ENCODE measurements at places on chromosomes 13 and 19.

DNA sequence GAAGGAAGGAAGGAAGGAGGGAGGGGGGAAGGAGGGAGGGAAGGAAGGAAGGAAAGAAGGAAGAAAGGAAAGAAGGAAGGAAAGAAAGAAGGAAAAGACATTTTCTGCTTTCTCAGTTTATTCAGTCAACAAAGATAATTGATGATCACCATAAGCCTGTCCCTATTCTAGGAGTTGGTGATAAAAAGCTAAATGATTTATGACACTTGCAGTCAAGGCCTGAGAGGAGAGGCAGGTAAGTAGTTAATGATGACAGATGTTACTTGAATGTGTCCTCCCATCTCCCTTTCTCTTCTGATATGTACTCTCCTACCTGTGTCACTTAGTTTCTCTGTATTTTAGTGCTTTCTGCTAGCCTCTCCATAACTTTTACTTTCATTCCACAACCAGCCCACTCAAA, 141.3 kb downstream of the SLITRK6 start:
- DNase-seq, result no peak

DNA sequence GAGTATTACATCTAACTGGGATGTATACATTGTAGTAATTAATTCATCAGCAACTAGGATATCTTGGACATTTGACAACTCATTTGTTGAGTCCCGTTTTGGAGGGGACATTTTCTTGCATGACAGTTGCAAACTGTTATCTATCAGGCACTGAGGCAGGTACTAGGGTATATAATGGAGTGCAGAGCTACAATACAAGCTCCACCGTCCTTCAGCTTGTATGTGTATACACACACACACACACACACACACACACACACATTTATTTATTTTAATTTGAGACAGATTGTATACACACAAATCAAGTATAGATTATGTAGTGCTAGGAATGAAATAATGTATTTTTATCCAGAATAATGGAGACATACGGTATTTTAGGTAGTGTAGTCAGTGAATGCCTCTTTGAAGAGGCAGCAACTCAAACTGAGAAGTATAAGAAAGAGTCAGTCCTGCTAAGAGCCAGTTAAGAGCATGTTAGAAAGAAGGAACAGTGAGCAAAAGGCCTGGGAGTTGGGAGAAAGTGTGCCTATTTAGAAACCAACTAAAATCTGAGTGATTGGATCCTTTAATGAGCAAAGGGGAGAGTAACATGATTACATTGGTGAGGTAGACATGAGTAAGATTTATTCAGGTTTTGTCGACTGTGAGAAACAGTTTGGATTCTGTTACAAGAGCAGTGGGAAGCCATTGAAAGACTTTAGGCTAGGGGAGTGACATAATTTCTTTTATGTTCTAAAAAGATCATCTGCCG, 74.5 kb downstream of the NBEA start:
- no peak for DNase-seq

- DNase-seq, result no peak
Measured at GRCh38 chr19:835210-835810, 5.5 kb upstream of the PRTN3 start.

DNA sequence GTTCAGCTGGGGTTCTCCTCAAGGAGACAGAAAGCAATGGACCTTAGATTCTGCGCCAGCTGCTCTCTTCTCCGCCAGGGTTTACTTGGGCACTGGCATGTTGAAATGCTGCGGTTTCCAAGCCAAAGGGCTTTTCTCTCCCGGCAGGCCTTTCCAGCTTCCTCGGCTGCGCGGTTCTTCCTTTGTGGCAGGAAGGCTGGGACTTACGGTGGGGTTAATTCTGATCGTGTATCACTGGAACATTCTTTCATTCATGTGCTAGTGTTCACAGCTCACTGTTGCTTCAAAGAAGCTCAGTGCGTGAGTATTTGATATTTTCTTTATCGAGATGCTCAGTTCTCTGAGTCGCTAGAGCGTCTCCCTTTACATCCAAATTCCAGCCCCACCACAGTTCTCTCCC, 723.2 kb downstream of the UQCRFS1 start:
- no peak for DNase-seq

Data from fibroblast of pulmonary artery (primary cell).